Calu3 (cell line): ENCODE measurements at places on chromosomes 16 and 17. TPM values are rescaled to one million over a fixed set of nuclear protein-coding genes. Genes with fewer than 3 reads are reported as not detected.

The KRT23 gene
- total RNA-seq, result 1,389 and 1,709 TPM in 2 replicates

The SEZ6L2 gene
- 68.9 and 92.1 TPM in 2 replicates for total RNA-seq

The NAGS gene
- total RNA-seq, result 1.3 and 1.6 TPM in 2 replicates

The CCL3 gene
- not detected in 2 replicates for total RNA-seq

The BANP gene
- 47.5 and 49.6 TPM in 2 replicates for total RNA-seq

The PRR11 gene
- 41.4 and 52.7 TPM in 2 replicates for total RNA-seq

The FOXF1 gene
- total RNA-seq, result not detected in 2 replicates

The ACAP1 gene
- 4.1 TPM in 1 of 2 replicates, not detected in the other for total RNA-seq

The MMD gene
- total RNA-seq, result 10.2 and 19.2 TPM in 2 replicates

The TNS4 gene
- 0.21 and 0.44 TPM in 2 replicates for total RNA-seq

The PERCC1 gene
- total RNA-seq, result not detected in 2 replicates

The SNN gene
- 26.0 and 31.3 TPM in 2 replicates for total RNA-seq

The BEAN1 gene
- total RNA-seq, result 1.7 and 3.1 TPM in 2 replicates

The EEF2KMT gene
- total RNA-seq, result 25.6 and 26.1 TPM in 2 replicates

The DOC2A gene
- total RNA-seq, result 18.0 and 19.9 TPM in 2 replicates

The KRT27 gene
- not detected in 2 replicates for total RNA-seq

The RAB37 gene
- 0.21 TPM in 1 of 2 replicates, not detected in the other for total RNA-seq

The PYDC1 gene
- total RNA-seq, result not detected in 2 replicates

The TMEM235 gene
- not detected in 2 replicates for total RNA-seq

The KRTAP17-1 gene
- total RNA-seq, result not detected in 2 replicates
